Activated T-cell treated with anti-CD3 and anti-CD28 coated beads, Interleukin-2, amount 50 U/mL, for 72 hours (primary cell): ENCODE measurements at places on chromosomes 7 and 10. TPM values are rescaled to one million over a fixed set of nuclear protein-coding genes. Genes with fewer than 3 reads are reported as not detected.

GRCh38 chr10:84452003-84452402 is 123.6 kb downstream of the CCSER2 start:
- H3K4me3 ChIP-seq: no peak overlapping the region
- H3K27ac ChIP-seq: no peak overlapping the region
- peaks cover 18% of the 10 kb centered on the region for H3K36me3 ChIP-seq
- H3K4me1 ChIP-seq: no peaks in the 10 kb centered on the region
- DNase-seq: no peak

DNA sequence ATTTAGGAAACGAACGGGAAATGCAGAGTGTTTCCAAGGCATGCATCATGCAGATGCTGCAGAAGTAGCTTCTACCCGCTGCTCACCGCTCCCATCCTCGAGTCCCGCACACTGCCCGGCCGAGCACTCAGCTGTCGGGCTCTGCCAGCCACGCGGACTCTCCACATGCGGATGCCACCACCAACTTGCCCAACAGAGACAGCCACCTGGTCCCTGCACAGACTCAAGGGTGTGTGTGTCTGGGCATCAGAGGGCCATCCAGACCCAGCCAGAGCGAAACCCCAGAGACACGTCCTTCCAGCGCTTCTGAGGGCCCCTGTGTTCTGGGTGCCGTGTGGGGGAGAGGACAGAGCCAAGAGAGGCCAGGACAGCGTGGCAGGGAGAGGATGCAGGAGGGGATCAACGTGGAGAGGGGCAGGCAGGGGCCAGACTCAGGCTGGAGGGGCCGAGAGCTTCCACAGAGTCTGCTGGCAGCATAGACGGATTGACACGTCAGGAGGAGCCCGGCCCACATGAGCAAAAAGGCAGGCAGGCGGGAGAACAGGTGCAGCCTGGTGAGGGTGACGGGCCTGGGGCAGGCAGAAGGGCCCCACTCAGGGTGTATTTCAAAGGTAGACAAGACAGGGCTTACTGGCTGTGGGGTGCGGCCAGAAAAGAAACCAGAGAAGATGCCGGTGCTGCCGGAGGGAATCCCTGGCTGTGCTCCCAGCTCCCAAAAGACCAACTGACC is 18.3 kb downstream of the GPER1 start:
- H3K36me3 ChIP-seq: no peaks in the 10 kb centered on the region
- no peak overlapping the region for H3K27ac ChIP-seq
- DNase-seq: no peak
- no peaks in the 10 kb centered on the region for H3K27me3 ChIP-seq

GRCh38 chr10:132102071-132102716 is 36.4 kb downstream of the JAKMIP3 start:
- H3K27ac ChIP-seq: no peak overlapping the region
- H3K4me1 ChIP-seq: no peaks in the 10 kb centered on the region
- no peaks in the 10 kb centered on the region for H3K27me3 ChIP-seq
- H3K36me3 ChIP-seq: no peaks in the 10 kb centered on the region
- DNase-seq: no peak

RTKN2 gene
- total RNA-seq: 18.7 TPM

DNA sequence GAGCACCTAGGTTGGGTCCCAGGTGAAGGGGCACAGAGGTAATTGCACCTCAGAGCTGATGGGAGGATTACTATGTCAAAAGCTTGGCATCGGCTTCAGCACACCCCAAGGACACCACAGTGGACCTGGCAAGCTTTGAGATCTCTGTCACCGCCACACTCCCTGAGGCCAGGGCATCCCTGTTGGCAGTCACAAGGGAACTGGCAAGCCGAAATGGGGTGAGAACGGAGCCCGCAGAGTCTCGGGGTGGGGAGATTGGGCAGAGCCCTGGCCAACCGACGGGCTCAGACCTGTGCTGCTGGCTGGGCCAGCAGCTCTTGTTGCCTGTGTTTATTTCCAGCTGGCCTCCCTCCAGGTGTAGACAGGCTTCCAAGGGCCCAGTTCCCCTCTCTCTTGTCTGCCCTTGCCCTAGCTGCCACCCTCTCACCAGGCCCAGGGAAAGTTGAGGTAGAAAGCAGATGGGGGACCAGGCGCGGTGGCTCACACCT is 2.5 kb downstream of the HSPB1 start:
- H3K4me1 ChIP-seq: peaks cover 23% of the 10 kb centered on the region
- no peaks in the 10 kb centered on the region for H3K36me3 ChIP-seq
- H3K27ac ChIP-seq: no peak overlapping the region
- DNase-seq: no peak

DNA sequence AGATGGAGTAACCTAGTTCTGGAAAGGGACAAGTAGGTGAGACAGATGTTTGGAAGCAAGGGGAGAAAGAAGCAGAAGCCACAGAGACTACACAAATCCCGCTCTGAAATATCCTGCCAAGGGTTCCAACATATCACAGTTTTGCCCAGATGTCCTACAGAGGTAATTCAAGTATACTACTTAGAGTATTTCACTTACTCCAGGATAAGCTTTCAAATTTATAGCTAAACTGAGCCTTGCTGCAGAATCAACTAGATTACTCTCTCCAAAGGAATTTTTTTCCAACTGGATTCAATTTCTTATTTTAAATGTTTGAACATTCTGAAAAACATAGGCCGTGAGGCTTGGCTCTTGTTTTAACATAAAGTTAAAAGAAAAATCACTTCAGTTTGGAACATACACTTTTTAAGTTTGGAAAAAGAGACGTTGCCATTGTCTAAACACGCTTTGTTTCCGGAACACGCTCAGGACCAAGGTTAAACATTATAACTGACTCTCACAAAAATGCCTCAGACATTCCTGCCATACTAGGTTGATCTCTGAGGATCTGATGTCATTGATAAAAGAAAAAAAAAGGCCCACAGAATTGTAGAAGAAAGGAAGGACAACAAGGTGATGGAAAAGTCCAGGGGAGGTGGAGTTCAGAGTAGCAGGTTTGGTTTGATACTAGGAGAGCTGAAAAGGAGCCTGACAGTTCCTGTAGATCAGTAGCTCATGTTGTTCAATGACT is 74.8 kb downstream of the FAM185A start:
- H3K4me3 ChIP-seq: no peak overlapping the region
- no peak for DNase-seq
- no peak overlapping the region for H3K27ac ChIP-seq
- no peaks in the 10 kb centered on the region for H3K27me3 ChIP-seq

- DNase-seq: peak; percentile 31
- H3K4me3 ChIP-seq: peak within 1 kb of the TSS; percentile 80
- H3K36me3 ChIP-seq: no peaks in the 10 kb centered on the region
Measured at GRCh38 chr10:43076876-43077420, at the start of gene RET. RET (plus strand) TSS chr10:43077069; CDS start chr10:43077259, 190 bp downstream.

GRCh38 chr10:124336186-124336585 is 82.5 kb downstream of the OAT start:
- H3K27me3 ChIP-seq: peaks cover 5% of the 10 kb centered on the region
- DNase-seq: no peak
- peaks cover 7% of the 10 kb centered on the region for H3K4me1 ChIP-seq
- H3K36me3 ChIP-seq: peaks cover 5% of the 10 kb centered on the region
- H3K4me3 ChIP-seq: no peak overlapping the region
- no peak overlapping the region for H3K27ac ChIP-seq

ADAM12 gene
- total RNA-seq: 0.63 TPM

DNA sequence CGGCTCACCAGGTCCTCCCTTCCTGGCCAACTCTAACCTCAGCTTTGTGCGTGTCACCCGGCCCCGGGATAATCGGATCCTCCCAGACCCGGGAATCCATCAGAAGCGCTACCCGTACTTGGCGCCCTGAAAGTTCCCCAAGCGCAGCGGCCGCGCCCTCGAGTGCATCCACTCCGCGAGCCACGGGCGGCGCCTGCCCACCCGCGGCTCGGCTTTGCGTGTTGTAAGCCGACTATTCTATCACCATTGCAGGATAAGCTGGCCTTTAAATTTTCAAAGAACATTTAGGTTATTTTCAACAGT is 35.7 kb upstream of the EBLN1 start:
- peaks cover 11% of the 10 kb centered on the region for H3K27me3 ChIP-seq
- peak overlapping the region; percentile 94 for H3K4me3 ChIP-seq
- peak overlapping the region; percentile 97 for H3K27ac ChIP-seq
- H3K36me3 ChIP-seq: peaks cover 8% of the 10 kb centered on the region
- H3K4me1 ChIP-seq: peaks cover 26% of the 10 kb centered on the region

ZPBP gene
- not detected for total RNA-seq

DNA sequence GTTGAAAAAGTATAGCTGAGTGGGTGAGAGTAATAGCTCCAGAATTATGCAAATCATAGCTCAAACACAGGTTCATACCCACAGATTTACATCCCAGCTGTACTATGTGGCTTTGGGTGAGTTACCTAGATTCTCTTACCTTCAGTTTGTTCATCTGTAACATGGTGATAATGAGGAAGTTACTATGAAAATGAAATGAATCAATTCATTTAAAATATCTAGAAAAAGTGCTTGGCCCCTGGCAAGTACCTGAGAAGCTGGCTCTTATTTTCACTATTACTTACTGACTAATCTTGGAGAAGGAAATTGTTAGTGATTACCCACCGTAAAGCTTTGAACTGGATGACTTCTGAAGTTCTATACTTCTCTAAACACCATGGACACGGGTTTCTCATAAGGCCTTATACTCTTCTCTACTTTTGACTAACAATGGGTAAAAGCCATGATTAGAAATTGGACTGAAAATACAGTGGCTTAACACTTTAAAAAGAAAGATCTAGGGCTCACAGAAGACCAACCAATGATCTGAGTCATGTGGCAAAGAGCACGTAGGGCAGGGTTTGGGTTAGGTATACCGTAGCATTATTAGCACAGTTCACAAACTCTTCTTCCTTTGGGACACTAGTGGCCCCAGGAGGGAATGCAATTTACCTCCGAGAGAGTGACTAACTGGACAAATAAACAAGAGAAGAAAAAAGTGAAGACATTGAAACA is 149.2 kb downstream of the PLPP4 start:
- H3K27ac ChIP-seq: no peak overlapping the region
- H3K27me3 ChIP-seq: no peaks in the 10 kb centered on the region
- no peaks in the 10 kb centered on the region for H3K36me3 ChIP-seq
- no peak overlapping the region for H3K4me3 ChIP-seq
- peaks cover 5% of the 10 kb centered on the region for H3K4me1 ChIP-seq
- DNase-seq: no peak

GRCh38 chr7:114083166-114084001 is 164.6 kb upstream of the PPP1R3A start:
- H3K27me3 ChIP-seq: peaks cover 85% of the 10 kb centered on the region
- peak overlapping the region; percentile 76 for H3K4me3 ChIP-seq
- DNase-seq: no peak
- no peaks in the 10 kb centered on the region for H3K36me3 ChIP-seq
- H3K4me1 ChIP-seq: peaks cover 34% of the 10 kb centered on the region

DNA sequence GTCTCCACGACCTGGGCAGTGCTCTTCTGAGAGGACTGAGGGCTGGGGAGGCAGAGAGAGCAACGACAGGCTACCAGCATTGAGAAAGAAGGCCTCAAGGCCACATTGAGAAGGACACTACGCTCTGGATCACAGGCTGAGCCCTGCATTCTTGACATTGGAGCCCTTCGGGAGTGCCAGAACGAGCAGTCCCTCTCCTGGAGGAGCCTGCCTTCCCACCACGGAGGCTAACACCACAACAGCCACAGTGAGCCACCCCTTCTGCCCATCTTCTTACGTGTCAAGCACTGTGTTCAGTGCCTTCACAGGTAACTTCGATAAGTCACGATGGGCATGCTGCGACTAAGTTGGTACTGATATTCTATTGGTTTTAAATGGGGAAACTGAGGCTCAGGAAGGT is 267.8 kb downstream of the RPS24 start:
- no peaks in the 10 kb centered on the region for H3K36me3 ChIP-seq
- H3K27ac ChIP-seq: no peak overlapping the region
- H3K4me1 ChIP-seq: peaks cover 9% of the 10 kb centered on the region
- no peak overlapping the region for H3K4me3 ChIP-seq
- no peak for DNase-seq
- H3K27me3 ChIP-seq: peaks cover 12% of the 10 kb centered on the region

- no peak for DNase-seq
- no peak overlapping the region for H3K4me3 ChIP-seq
- H3K27ac ChIP-seq: no peak overlapping the region
- no peaks in the 10 kb centered on the region for H3K4me1 ChIP-seq
- H3K36me3 ChIP-seq: no peaks in the 10 kb centered on the region
Measured at GRCh38 chr7:153188630-153189029, 429.1 kb downstream of the ACTR3B start.

CFAP46 gene
- 0.16 TPM for total RNA-seq

ADD3 gene
- 97.9 TPM for total RNA-seq

DNA sequence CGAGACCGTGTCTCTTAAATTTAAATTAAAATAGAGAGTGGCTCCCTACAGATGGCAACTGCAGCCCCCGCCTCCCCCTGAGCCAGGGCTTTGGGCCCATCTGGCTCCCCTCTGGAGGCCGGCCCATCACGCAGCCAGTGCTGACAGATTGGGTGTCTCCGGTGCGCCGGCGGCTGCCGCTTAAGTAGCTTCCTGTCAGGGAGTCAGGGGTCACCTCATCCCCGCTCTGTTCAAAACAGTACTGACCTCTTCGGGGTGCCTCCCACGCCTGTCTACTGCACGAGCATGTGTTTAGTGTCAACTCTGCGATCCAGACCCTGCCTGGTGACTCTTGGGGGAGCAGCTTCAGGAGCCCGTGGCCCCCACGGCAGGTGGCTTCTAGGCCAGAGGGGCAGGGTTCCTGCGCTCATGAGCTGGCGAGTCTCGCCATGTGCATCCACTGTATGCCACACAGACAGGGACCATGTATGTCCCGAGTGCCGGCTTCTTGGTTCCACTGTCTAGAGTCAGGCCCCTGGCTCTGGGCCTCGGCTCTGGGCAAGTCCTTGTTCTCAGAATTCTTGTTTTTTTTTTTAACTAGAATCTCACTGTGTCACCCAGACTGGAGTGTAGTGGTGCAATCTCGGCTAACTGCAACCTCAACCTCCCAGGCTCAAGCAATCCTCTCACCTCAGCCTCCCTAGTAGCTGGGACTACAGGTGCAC is 36.1 kb downstream of the KCTD7 start:
- DNase-seq: no peak
- H3K4me1 ChIP-seq: peaks cover 5% of the 10 kb centered on the region

DNA sequence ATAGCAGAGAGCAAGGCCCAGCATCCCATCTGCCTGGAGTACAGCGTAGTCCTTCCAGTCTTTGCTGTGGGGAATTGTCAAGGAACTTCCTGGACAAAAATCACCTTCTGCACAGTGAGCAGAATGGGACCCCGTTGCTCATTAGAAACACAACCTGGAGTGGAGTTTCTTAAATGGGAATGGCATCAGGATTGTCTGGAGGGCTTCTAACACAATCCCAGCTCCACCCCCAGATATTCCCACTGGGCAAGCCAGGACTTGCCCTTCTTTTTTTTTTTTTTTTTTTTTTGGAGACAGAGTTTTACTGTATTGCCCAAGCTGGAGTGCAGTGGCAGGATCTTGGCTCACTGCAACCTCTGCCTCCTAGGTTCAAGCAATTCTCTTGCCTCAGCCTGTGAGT is 356.4 kb downstream of the GALNT17 start:
- no peak overlapping the region for H3K4me3 ChIP-seq
- no peaks in the 10 kb centered on the region for H3K27me3 ChIP-seq
- no peak overlapping the region for H3K27ac ChIP-seq
- no peaks in the 10 kb centered on the region for H3K4me1 ChIP-seq

GRCh38 chr10:75431180-75432111 is at the start of gene LRMDA:
LRMDA (plus strand) TSS chr10:75431624.
- no peaks in the 10 kb centered on the region for H3K36me3 ChIP-seq
- H3K4me1 ChIP-seq: peaks cover 5% of the 10 kb centered on the region
- peak; percentile 7 for DNase-seq
- peaks cover 58% of the 10 kb centered on the region for H3K27me3 ChIP-seq
